Heart right ventricle (tissue), 16 donors: ENCODE measurements at places on chromosomes 12 and 14. TPM values are rescaled to one million over a fixed set of nuclear protein-coding genes. Genes with fewer than 3 reads are reported as not detected.

DNA sequence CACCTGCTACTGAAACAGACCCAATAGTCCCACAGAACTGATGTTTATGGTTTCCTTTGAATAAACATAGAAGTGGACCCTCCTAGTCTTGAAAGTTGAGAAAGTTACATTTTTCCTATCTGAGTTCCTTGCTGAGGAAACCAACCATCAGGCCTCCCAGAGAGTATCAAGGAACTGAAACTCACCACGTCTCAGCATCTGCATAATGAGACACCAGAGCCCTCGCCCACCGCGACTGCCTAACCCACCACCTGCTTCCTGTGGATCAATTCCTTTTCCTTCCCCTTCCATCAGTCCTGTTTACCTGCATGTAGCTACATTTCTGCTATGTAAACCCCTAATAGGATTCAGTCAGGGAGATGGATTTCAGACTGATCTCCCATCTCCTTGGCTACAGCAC, 443.2 kb upstream of the TMEM132C start:
- DNase-seq = no peak

- no peak for DNase-seq
These were observed 145.6 kb downstream of the DYRK2 start for GRCh38 chr12:67794161-67794560.

- DNase-seq = no peak
These were observed 198.9 kb downstream of the ZFP36L1 start for GRCh38 chr14:68593806-68594536.

DNA sequence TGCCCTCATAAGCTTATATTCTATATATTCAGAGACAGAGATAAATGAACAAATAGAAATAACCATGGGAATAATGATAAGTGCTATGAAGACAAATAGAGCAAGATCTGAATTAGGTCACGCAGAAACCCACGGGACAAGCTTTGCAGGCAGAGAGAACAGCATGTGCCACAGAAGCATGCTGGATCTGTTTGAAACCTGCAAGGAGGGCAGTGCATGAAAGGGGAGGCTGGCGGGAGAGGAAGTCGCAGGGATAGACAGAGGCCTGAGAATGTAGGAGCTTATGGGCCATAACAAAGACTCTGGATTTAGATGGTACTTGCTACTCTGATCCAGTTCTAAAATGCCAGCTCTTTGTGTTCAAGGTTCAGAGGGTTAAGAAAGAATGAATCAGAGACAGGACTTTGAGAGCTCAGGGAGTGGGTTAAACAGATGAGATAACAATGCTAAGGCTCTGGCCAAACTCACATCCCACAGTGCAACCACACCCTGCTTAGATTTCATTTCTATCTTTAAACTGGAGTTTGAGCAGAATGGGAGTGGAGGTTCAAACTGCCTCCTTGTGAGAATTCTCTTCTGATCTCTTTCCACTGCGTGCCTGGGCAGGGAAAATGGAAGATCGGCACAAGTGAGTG, 49.2 kb upstream of the PPP1R12A start:
- DNase-seq = no peak

Gene KRT77
- total RNA-seq = not detected

DNA sequence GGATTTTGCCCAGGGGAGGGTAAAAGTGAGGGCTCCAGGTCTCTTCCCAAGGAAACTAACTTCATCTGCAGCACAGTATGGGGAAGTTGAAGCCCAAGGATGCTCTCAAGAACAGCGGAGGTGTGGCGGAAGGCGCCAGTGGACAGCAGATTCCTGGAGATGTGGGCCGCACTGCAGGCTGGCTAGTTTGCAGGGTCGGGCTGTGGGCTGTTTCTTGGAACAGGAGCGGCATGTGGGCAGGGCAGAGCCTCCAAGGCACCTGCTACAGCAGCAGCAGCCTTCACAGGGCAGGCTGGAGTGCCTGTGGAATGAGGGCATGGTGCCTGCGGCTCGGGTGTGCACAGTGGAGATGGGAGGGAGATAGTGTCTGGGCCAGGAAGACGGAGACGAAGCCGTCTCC, 100.0 kb upstream of the SFSWAP start:
- DNase-seq = no peak
